Activated CD4-positive, alpha-beta T cell treated with anti-CD3 and anti-CD28 coated beads, Interleukin-2, amount 10 ng/mL, durations not matched to agents 24 days and 14 days (primary cell): ENCODE measurements at places on chromosomes 1 and 21.
A peak's percentile ranks its signal among the peaks of the same experiment; 100 is the strongest.

DNA sequence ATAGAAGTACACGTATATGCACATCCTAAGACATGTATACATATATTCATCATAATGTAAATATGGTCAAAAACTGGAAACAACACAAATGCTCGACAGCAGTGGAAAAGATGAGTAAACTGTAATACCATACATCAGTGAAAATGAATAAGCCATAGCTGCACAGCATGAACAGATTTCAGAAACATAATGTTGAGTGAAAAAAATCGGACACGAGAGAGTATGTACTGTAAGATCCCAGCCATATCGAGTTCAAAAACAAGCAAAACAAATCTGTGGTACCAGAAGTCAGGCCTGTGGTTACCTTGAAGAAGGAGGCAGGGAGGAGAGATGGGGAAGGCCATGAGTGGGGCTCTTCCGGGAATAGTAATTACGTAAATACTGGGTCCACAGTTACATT, 90.4 kb downstream of the GLIS1 start:
- no peak for DNase-seq

DNA sequence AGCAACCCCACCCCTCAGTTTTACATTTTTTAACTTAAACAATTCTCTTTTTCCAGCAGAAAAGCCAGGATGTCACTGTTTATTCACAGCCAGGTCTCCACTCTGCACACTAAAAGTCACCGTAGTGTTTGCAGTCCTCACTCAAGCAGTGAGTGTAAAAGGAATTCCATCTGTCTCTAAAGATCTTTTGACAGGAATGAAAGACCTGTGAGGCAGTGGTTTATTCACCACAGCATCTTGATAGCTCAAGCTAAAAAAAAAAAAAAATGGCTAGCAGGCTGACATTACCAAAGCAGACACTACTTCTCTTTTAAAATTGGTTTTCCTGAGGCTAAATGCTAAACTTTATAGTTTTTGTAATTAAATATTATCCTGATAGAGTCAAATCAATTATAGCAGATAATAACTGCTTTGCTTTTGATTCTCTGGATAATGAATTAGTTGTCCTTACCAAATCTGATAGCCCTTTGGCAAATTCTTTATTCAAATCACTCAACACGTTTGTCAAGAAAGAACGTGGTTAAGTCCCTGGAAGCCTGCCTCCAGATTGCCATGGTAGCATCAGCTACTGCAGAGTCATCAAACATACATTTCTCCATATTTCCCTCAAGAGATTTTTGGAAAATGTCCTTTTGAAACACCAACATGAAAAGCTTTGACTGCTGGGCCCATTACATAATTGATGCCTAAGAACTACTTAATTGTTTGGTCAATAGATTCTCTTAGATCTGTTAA, 22.2 kb upstream of the SLC5A9 start:
- no peak for DNase-seq

DNA sequence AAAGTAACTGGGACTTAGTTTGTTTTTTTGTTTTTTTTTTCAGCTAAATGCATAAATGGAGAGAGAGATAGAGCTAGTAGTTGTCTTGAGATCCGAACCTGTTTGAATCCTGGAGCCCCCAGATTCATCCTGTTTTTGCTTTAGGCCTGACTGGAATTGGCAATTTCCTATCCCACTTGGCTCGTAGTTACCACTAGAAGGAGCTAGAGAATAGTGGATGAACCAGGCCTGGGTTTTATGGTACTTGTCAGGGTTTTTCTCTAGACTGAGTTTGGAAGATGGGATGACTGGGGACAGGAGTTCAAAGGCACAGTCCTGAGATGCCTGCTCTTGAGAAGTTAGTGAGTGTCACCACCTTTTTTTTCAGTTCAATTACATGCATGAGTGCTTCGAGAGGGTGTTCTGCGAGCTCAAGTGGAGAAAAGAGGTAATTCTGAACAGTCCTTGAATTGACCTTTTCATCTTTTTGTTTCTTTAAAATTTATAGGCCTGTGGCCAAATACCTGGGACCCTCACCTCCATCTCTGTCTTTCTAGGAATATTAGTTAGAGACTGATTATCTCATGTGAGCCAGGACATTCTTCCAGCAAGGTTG, 23.4 kb downstream of the CELF3 start:
- DNase-seq = peak; percentile 54

DNA sequence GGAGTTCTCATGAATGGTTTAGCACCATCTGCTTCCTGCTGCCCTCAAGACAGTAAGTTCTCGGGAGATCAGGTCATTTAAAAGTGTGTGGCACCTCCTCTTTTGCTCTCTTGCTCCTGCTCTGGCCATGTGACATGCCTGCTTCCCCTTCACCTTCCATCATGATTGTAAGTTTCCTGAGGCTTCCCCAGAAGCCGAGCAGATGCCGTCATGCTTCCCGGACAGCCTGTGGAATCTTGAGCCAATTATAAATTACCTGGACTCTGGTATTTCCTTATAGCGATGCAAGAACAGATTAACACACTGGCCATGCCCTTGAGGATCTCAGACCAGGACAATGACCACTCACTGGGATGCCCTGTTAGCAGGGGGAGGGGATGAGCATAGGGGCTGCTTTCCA, 212.3 kb downstream of the MATN1 start:
- DNase-seq = no peak

- DNase-seq = no peak
Observed at GRCh38 chr1:70044832-70045231, 160.5 kb downstream of the LRRC40 start.

- no peak for DNase-seq
Observed at GRCh38 chr21:45289134-45289533, 1.4 kb upstream of the POFUT2 start.

- DNase-seq = no peak
Observed at GRCh38 chr1:212503714-212504113, 71.0 kb downstream of the NENF start.

DNA sequence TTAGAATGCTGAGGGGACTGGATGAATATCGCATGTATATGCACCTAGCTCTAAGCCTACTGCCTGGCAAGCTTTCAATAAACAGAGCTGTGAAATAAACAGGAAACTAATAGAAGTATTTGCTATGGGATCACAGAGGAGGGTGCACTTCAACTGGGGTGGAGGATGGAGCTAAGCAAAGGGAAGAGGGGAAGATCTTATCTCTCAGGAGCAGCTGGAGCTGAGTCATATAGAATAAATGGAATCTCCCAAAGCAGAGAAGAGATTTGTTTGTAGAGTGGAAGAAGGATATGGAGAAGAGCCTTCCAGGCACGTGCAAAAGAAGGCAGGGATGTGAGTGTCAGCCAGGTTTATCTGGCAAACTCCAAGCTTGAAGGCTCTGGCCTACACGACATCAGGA, 17.0 kb upstream of the KCNA10 start:
- no peak for DNase-seq

DNA sequence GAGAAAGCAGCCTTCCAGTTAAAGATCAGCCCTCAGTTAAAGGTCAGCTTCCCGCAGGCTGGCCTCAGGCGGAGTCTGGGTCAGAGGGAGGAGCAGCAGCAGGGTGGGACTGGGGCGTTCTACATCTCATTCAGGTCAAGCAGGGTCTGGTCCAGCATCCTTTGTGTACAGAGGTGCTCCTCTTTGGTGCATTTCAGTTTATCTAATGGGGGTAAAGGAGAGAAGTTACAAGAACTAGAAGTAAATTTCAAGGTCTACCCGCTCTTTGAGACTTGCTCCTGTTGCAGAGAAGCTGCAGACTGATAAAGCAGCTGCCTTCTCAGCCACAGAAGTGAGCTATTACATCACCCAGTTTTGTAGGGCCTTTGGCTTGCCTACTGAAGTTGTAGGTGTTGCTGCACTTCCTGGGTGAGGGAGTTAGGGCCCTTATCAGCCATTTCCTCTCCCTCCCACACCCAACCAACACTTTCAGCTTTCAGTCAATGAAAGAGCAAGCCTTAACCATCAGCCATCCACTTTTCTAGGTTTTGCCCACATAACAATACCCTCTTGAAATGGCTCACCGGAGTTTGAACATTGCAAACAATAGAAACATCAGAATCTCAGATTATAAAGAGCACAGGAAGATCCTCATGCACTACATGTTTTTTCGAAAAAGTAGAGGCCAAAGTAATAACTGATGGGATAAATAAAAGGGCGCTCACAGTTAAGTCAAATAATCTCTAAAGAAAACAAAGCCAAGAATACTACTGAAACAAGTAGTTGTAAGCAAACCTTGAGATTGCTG, 2.8 kb upstream of the NUP210L start:
- DNase-seq = peak; percentile 93

- DNase-seq = no peak
Observed at GRCh38 chr1:238752327-238752726, 634.0 kb upstream of the CHRM3 start.

- DNase-seq = no peak
Observed at GRCh38 chr1:168696125-168696760, 32.8 kb downstream of the DPT start.

GRCh38 chr1:193754732-193755427, 568.5 kb upstream of the B3GALT2 start:
- DNase-seq = no peak

DNA sequence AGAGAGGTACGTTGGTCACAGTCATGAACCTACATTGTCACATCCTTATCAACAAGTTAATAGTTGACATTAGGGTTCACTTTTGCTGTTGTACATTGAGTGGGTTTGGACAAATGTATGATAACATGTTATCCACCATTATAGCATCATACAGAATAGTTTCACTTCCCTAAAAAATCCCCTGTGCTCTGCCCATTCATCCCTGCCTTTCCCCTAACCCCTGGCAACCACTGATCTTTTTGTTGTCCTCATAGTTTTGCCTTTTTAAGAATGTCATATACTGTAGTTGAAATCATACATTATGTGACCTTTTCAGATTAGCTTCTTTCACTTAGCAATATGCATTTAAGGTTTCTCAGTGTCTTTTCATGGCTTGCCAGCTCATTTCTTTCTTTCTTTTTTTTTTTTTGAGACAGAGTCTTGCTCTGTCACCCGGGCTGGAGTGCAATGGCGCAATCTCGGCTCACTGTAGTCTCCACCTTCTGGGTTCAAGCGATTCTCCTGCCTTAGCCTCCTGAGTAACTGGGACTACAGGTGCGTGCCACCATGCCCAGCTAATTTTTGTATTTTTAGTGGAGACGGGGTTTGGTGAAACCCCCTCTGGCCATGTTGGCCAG, 50.6 kb downstream of the UCK2 start:
- DNase-seq = no peak

GRCh38 chr1:96424877-96425276, 296.7 kb upstream of the PTBP2 start:
- DNase-seq = no peak

DNA sequence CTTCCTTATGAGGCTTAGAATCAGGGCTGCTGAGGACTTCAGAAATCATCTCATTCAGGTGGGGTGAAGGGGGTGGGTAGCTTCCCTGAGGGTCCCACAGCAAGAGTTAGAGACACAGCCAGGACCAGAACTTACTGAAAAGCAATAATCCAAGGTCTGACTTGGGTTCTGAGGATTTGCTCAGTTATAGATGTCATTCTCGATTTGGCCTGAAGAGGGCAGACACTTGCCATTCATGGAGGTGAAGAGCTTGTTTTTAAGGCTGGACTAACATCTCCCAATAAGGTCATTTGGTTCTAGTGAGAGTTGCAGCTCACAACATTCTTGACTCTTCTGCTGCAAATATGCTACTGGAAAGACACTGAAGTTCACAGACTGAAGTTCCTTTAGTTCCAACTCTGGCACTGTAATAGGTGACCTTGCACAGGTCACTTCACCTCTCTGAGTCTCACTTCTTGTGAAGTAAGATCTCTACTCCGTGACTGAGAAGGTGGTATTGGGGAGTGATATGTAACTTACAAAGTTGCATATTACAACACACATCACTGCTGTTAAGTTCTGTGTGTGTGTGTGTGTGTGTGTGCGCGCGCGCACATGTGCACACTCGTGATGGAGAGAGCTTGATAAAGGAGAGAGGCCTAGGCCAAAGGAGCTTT, 69.8 kb upstream of the DIRAS3 start:
- DNase-seq = peak; percentile 82

- no peak for DNase-seq
Observed at GRCh38 chr1:183907070-183907469, 102.2 kb downstream of the RGL1 start.

GRCh38 chr1:186568221-186568620, 107.3 kb upstream of the PDC start:
- DNase-seq = no peak

GRCh38 chr21:38702196-38702595, 103.5 kb upstream of the ETS2 start:
- no peak for DNase-seq

- no peak for DNase-seq
Observed at GRCh38 chr1:235741294-235741693, 91.7 kb upstream of the GNG4 start.

DNA sequence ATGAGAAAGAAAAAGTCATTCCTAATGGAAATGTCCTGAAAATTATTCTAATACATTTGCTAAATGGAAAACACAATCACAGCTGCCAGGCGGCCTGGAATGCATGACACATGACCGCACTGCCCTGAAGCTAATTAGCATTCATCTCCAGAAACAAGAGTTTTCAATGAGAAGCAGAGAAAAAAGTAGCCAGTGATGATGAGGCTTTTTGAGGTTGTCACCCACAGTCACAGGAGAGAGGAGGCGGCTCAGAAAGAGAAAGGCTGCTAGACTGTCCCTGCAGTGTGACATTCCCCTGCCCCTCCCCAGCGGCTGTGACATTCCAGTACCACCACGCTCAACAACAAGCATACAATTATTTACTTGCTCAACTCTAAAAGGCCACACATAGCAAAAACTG, 122.9 kb upstream of the KRTAP19-8 start:
- no peak for DNase-seq

GRCh38 chr21:36852293-36852692, 114.2 kb downstream of the HLCS start:
- no peak for DNase-seq

DNA sequence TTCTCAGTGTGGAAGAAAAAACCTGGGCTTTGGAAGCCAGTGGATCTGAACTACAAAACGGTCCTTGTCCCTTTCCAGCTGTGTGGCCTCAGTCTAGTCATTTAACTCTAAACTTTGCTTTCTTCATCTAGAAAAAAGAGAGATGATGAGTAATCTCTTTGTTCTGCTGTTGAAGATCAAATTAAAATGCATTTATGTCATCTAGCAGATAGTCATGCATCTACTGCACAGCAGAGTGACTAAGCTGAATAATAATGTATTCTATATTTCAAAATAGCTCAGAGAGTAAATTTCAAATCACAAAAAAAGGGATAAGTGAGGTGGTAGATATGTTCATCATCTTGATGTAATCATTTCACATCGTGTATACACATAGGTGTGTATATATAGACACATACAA, 473.2 kb downstream of the DSCAM start:
- no peak for DNase-seq

- peak; percentile 65 for DNase-seq
Observed at GRCh38 chr1:85577419-85578320, 2.9 kb upstream of the CCN1 start.

GRCh38 chr1:150798525-150798924, 9.5 kb downstream of the CTSK start:
- no peak for DNase-seq
